SK-N-SH (cell line): ENCODE measurements at places on chromosomes 12 and 14. TPM values are rescaled to one million over a fixed set of nuclear protein-coding genes. Genes with fewer than 3 reads are reported as not detected.

Gene ZFYVE26
- polyA plus RNA-seq: 5.6 and 7.7 TPM in 2 replicates

Gene MMP19
- 5.7 and 6.8 TPM in 2 replicates for polyA plus RNA-seq

Gene HOXC9
- 1.2 and 1.9 TPM in 2 replicates for polyA plus RNA-seq

Gene CD27
- polyA plus RNA-seq: not detected in 2 replicates

Gene GPR135
- polyA plus RNA-seq: 2.1 and 2.3 TPM in 2 replicates

Gene LTB4R2
- 8.2 and 12.2 TPM in 2 replicates for polyA plus RNA-seq

GRCh38 chr12:127773520-127773919 is 493.4 kb upstream of the TMEM132C start:
- no peaks in the 10 kb centered on the region for H3K36me3 ChIP-seq
- H3K27me3 ChIP-seq: no peaks in the 10 kb centered on the region
- DNase-seq: no peak

DNA sequence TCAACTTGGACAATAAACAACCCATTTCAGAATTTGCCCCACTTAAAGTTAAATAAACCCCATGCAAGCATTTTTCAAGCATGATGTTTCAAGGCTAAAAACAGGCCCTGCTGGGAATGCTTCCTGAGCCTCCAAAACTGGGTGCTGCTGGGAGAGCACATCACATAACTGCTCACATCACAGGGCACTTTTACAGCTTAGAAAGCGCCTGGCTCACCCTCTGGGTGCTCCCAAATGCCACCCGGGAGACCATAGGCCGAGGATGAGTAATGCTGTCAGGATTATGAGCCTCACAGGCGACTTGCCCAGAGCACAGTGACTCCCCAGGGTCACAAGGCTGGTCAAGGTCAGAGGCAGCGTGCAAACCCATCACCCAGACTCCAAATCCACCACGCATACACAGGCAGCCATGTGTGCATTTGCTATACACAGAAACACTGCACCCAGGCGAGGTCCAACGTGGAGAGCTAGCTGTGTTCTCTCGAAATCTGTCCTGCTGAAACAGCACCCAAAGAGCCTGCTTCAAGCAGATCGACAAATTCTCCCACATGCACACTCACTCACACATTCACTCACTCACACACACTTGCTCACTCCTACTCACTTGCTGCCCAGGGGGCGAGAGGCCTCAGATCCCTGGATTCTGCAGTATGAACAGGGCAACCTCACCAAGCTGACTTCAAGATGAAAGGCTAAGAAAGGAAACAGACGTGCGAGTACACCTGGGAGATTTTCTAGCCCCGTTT is 58.7 kb downstream of the ITPK1 start:
- DNase-seq: no peak
- peak overlapping the region; percentile 3; the same call in 1 of the 2 replicates for H3K27ac ChIP-seq
- H3K4me3 ChIP-seq: no peak overlapping the region
- no peaks in the 10 kb centered on the region for H3K36me3 ChIP-seq
- peaks cover 36% of the 10 kb centered on the region; the same call in 1 of the 2 replicates for H3K4me1 ChIP-seq

- DNase-seq: no peak
- H3K4me1 ChIP-seq: no peaks in the 10 kb centered on the region; the same call in 1 of the 2 replicates
- no peaks in the 10 kb centered on the region for H3K36me3 ChIP-seq
- H3K27me3 ChIP-seq: no peaks in the 10 kb centered on the region
- no peak overlapping the region for H3K27ac ChIP-seq
- H3K4me3 ChIP-seq: no peak overlapping the region
These were observed 7.8 kb downstream of the PITPNM2 start for GRCh38 chr12:123142921-123143735.

DNA sequence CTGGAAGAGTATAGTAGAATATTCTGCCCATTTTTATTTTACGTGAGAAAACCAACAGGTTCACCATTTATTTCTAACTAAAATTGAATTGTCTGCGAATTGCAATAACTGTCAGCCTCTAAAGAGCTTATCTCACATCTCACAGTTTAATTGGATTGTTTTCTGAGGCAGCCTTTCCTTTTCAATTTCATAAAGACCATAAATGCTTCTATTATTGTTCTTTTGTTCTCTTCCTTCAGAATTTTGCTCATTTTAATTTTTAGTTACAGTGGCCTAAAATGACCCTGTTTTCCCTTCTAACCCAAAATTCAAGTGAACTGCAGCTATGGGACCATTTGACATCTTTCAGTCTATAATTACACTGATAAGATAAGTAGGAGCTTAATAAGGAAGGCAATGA is 147.6 kb downstream of the KLHL28 start:
- no peak for DNase-seq
- H3K4me1 ChIP-seq: no peaks in the 10 kb centered on the region
- no peaks in the 10 kb centered on the region for H3K36me3 ChIP-seq
- no peak overlapping the region for H3K4me3 ChIP-seq
- no peak overlapping the region for H3K27ac ChIP-seq

DNA sequence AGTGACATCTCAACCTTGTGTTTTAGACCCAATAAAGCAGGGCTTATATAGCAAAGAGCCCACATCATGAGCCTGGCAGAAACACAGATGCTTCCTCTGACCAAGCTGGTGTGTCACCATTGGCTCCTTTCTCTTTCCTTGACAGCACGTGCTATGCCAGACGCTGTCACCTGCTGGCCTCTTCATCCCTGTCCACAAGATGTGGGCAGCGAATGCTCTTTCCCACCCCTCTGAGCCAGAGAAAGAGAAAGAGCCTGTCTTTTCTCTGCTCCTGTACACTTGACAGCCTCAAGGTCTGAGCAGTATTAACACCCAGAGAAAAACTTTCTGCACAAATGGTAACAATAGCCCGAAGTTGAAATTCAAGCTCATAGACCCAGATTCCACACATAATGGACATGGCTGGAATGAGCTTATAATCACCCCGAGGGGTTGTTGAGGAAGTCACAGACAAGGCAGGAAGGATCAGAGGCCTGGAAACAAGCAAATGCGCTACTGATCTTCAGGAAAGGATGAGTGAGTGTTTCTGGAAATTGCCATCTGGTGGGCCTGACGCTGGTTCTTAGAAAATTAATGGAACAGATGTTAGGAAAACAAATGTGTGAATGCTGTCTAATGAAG is 8.9 kb downstream of the TGFB3 start:
- H3K4me3 ChIP-seq: no peak overlapping the region
- no peak overlapping the region for H3K27ac ChIP-seq
- H3K4me1 ChIP-seq: no peaks in the 10 kb centered on the region
- no peaks in the 10 kb centered on the region for H3K27me3 ChIP-seq
- DNase-seq: peak; percentile 71
- no peaks in the 10 kb centered on the region for H3K36me3 ChIP-seq

DNA sequence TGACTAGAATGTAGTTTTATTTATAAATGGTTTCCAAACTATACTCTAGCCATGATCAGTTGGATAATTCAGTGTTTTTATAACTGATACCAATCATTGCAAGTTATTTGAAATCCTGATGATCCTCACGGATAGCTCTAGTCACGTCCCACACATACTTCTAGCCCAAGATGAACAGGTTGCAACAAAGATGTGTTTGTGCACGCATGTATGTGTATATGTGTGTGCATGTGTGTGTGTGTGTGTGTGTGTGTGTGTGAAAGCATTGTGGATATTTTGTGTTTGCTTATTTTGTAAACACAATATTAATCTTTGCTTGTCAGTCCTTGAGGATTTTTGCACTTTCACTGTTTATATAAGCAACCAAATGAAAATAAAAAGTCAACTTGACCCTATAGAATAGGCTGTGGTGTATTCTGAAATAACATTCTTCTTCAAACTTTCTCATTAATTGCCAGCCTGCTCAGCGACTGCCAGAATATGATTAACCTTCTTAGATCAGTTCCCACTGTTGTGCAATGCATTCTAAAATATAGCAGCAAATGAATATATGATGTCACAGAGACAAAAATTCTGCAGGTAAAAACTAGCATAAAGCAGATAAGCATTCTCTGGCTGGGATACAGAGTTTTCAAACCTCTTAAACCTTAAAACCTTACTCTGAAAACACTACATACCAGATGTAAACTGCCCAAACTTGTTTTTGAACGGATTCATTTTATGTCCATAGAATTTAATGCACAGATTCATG is 48.8 kb upstream of the HIF1A start:
- no peak overlapping the region for H3K4me3 ChIP-seq
- peaks cover 19% of the 10 kb centered on the region for H3K4me1 ChIP-seq
- no peak overlapping the region for H3K27ac ChIP-seq
- no peaks in the 10 kb centered on the region for H3K36me3 ChIP-seq
- no peaks in the 10 kb centered on the region for H3K27me3 ChIP-seq

DNA sequence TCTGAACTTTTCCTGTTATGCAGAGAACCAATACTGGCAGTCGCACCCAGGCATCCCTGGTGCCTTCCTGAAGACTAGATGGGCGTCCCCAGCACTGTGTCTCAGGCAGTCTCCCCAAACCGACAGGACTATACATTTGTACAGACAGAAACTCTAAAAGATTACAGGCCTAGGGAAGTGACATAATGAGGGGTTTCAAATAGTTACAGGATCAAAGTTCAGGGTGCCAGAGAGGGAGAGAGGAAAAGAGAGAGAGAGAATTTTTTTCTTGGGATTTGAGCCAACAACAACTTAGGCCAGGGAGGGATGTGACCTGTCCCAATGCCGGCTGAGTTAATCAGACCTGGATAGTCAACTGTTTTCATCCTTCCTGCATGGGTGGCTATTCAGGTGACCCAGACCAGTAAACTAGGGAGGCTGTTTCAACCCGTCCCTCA is 9.3 kb upstream of the GMFB start:
- H3K36me3 ChIP-seq: no peaks in the 10 kb centered on the region
- H3K27ac ChIP-seq: no peak overlapping the region
- no peaks in the 10 kb centered on the region for H3K27me3 ChIP-seq
- H3K4me1 ChIP-seq: peaks cover under 1% of the 10 kb centered on the region; the same call in 1 of the 2 replicates
- no peak for DNase-seq

DNA sequence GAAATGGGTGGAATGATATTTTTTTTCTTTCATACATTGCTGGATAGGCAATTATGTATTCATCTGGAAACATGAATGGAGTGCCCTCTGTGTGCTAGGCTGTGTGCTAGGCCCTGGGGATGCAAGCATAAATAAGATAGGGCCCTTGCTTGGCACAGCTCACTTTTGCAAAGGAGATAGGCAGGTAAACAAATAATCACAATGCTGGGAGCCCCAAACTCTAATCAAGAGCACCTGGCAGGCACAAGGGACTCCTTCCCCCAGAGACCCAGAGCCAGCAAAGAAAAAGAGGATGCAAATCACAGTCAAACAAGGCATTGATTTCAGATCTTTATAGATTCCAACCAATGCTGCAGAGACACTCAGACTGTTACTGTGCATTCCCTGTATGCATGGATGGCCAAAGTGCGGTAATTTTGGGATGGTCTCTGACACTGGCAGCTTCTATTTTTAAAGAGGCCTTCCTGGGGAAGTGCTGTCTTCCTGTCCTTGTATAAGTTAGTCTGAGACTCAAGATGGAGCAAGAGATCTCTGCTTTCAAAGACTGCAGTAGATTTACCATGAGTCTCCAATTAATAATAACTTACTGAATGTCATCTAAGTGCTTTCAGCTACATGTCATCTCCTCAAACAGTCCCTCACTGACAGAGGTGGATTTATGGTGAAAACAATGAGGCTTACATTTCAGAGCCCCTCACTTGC is 45.1 kb upstream of the CPM start:
- H3K27me3 ChIP-seq: no peaks in the 10 kb centered on the region
- no peak for DNase-seq
- H3K4me3 ChIP-seq: no peak overlapping the region
- H3K36me3 ChIP-seq: no peaks in the 10 kb centered on the region

GRCh38 chr12:91400271-91400670 is 217.7 kb upstream of the DCN start:
- H3K27ac ChIP-seq: no peak overlapping the region; the same call in 1 of the 2 replicates
- H3K27me3 ChIP-seq: no peaks in the 10 kb centered on the region
- H3K4me3 ChIP-seq: no peak overlapping the region
- no peaks in the 10 kb centered on the region; the same call in 1 of the 2 replicates for H3K4me1 ChIP-seq

DNA sequence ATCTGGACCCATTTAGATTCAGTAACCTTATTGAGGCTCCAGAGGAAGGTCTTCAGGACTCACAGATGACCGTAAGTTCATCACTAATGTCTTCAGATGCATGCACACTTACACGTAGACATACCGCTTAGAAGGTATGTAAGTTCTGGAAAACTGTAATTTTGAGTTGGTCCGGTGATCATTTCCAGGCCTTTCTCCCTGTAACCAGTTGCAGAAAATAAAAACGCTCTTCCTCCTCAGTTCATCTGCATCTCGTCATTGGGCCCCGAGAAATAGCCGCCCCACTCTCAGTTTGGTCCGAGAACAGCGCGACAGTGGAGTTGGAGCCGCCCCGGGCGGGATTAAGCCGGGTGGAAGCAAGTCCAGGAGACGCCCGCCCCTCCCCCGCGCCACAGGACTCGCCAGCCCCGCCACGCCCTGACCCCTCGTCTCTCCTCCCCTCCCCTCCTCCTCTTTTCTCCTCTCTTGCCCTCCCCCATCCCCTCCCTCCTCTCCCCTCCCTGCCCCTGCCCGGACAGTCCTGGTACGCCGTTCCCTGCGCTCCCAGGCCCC is 83.7 kb downstream of the TNFAIP2 start:
- H3K4me1 ChIP-seq: no peaks in the 10 kb centered on the region
- peak overlapping the region; percentile 37 for H3K4me3 ChIP-seq
- no peaks in the 10 kb centered on the region for H3K36me3 ChIP-seq
- H3K27me3 ChIP-seq: no peaks in the 10 kb centered on the region
- DNase-seq: peak; percentile 70
